ENCODE measurements at places on chromosomes 2 and 18.
A peak's percentile ranks its signal among the peaks of the same experiment; 100 is the strongest.

GRCh38 chr2:236538242-236538641 lies 31.4 kb upstream of the ACKR3 start:
- DNase-seq = no peak

- DNase-seq = no peak
These were observed 68.5 kb downstream of the TMEM18 start for GRCh38 chr2:608711-609110.

DNA sequence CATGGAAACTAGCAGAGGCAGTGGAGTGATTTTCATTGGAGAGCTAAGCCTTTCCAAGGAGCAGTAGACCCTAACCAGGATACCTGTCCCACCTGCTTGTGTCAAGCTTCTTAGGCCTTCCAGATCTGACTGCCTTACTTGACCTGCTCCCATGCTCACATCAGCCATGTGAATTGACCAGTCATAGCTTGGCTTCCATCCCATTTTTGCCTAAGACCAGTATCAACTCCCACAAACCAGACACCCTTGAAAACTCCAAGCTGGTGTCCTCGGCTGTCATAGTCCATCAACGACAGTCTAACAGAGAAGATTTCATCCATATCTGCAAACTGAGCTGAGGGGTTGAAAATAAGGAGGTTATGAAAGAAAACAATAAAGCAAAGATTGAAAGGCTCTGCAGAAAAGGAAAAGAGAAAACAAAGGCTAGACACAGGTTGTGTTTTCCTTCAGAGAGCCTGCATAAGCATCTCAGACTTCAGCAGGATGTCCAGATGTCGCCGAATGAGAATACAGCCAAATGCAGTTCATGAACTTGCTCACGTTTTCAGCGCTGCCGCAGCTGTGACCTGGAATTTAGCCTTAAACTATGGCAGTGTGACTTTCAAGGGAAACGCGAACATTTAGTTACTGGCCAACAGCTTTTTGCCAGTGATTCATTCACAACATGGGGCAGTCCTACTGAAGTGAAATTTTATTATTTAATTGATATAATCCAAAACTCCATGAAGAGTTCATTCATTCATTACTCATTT lies 868.1 kb upstream of the ID2 start:
- peak; percentile 30 for DNase-seq

DNA sequence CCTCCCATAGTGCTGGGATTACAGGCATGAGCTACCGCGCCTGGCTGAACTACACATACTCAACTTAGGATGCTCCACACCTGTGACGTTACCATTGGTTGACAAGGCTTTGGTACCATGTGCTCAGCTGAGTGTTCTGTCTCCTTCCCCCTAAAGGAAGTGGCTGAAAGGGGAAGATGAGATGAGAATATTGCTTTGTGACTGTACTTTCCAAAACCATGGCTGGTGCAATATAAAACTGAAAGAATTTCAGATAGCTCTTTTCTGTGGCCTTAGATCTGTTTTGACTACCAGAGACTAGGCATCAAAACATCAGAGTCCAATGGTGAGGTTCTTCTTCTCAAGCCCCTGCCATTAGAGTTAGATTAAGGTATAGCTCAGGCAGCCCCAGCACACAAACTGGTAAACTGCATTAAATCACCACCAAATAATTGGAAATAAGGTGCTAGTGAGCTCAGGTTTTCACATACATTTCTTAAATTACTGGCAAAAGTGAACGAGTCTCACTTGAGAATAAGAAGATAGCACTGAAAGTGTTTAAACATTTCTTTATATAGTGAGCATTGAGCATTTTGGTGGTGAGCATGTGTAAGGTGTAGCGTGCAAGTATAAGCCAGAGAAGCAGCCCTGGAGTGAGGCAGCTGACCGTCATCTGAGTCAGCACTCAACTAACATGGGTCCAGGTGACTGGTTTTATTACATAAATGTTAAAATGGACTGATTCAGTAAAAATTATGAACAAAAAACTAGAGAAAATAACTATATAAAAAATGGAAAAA lies 113.5 kb upstream of the FZD5 start:
- DNase-seq = no peak

- no peak for DNase-seq
These were observed 38.9 kb downstream of the SETBP1 start for GRCh38 chr18:44719519-44720060.

GRCh38 chr2:86366651-86367498 lies 29.4 kb upstream of the REEP1 start:
- no peak for DNase-seq

- peak; percentile 84 for DNase-seq
These were observed 11.0 kb downstream of the RAB11FIP5 start for GRCh38 chr2:73101626-73102256.

DNA sequence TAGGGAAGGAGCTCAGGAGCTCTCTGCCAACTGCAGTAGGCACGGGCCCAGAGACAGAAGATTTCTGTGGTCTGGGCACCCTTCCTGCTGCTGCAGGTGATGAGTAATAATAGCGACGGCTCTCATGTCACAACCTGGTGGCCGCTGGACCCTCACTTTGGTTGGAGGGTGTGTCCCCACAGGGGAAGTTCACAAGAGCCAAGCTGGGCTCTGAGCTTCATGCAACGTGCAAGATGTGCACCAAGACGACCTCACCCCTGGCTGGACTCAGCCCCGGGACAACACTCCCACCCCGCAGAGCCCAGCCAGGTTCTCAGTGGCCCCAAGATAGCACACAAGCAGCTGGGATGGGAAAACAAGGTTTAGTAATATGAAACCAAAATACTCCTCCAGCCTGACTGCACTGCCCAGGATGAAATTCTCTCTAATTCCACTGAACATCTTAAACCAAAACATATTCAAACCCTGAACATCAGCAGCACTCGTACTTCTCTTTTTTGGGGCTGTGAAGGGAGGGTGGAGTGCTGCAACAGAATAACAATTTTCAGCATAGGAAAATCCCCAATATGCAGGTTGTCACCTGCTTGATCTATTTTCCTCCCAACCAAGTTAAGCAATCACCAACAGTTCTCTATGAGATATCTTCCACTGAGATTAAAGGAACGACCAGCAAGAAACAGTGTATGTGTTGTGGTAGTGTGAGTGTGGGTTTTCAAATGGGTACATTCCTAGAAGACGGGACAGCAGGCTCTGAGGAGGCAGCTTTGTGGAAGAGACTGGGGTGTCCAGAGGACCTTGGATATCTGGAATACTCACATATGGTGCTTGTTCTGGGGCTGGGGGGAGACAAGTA lies 26.5 kb downstream of the BCL2 start:
- no peak for DNase-seq

GRCh38 chr2:55415300-55415699 lies 4.4 kb downstream of the CCDC88A start:
- no peak for DNase-seq

DNA sequence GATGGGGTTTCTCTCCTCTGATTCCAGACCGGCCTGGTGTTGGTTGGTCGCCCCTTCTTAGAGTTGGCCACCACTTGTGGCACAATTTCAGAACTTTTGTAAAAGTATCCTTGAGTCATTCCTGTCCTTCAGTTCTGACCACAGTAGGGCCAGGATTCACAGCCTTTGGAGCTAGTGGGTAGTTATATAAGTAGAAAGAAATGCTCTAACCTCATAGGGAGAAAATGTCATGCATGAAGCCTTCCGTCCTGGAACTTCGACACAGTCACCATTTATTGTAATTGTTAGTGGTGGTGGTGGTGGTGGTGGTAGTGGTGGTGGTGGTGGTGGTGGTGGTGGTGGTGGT lies 65.4 kb downstream of the EPAS1 start:
- peak; percentile 26 for DNase-seq

DNA sequence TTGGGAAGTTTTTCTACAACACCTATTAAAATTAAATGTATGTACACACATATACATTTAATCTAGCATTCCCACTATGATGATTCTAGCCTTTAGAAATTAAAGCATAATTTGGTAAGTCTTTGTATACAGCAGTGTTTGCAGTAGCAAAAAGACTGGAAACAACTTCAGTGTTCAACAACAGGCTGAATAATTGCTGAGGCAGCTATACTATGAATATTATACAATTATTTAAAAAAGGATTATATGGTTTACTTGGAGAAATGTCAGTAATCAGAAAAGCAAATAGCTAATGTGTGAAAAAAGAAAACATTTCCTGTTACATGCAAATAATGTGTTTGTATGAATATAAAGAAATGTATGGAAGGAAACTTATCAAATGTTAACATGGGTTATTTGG lies 1.4 kb upstream of the ZNF638 start:
- no peak for DNase-seq

DNA sequence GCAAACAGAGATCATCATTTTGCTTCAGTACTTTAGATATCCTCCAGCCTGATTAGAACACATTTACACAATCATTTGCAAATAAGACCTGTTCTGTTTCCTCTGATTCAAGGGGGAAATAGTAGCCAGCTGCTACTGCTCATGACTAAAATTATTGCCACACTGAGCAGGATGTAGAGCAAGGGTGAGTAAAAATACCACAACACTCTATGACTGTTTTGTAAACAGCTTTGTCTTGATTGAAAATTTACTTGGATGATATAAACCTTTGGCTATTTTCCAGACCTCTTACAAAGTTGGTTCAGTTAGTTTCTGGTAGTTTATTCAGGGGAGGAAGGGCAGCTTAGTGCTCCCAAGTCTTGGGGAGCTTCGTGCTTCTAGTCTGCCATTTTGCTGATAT lies 286.4 kb upstream of the CNTNAP5 start:
- DNase-seq = no peak

- no peak for DNase-seq
These were observed 13.4 kb downstream of the IL1R1 start for GRCh38 chr2:102155703-102156515.

DNA sequence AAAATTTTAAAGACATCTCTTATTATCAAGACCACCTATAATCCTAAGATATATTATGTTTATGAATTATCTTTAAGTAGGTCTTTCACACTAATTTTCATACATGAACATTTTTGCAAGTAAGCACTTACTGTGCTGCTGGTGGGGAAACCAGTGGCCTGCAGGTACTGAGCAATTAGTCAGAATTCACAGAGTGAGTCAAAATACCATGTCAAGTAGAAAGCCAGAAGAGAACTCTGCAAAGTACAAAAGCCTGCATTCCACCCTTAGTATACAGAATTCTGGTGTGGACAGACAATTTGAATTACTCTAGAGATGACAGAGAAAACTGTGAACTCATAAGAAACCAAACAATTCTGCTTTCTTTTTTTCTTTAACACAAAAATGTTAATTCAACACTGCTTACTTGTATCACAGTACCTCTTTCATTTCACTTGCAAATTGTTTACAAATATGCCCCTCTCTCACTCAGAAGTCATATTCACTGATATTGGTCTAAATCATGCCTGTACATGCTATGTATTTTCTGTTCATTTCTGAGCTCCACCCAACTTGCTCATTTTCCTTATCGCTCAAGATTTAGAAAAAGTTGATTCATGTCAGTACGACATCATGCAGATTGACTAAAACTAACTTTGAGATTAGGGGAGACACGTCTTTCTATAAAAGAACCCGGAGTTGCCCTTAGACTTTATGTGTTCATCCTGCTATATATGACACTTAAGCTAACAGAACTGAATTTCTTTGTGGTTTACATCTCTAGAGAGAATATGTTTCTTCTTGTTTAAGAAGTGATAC lies 182.9 kb downstream of the IKZF2 start:
- DNase-seq = peak; percentile 24

- no peak for DNase-seq
These were observed 28.1 kb downstream of the SLC1A4 start for GRCh38 chr2:65017335-65017734.

GRCh38 chr2:233565685-233566140 lies 869 bp downstream of the USP40 start:
- DNase-seq = no peak
